Panc1 (cell line): ENCODE measurements at places on chromosomes 12 and 14. TPM values are rescaled to one million over a fixed set of nuclear protein-coding genes. Genes with fewer than 3 reads are reported as not detected.

- no peak for DNase-seq
Measured at GRCh38 chr14:98598576-98598975, 673.4 kb downstream of the BCL11B start.

DNA sequence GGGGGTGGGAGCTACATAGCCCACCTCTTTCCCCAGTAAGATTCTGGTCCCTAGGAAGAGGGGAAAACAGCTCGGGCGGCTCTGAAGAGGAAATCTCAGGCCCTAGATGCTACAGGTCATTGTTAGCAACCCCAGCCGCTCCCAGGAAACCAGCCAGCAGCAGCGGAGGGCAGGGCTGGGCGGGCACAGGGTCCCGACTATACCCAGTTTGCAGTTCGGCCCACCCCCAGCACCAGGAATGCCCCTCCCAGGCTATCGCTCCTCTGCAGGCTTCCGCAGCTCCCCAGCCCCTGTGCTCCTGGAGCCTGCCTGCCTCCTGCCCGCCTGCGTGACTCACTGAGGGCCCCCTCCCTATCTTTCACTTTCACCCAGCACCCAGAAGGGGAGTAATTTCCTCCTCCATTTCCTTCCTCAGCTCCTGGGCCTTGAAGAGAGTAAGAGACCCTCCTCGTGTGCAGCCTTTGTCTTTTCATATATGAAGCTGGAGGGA is 27.2 kb upstream of the PNMA1 start:
- no peak for DNase-seq

DNA sequence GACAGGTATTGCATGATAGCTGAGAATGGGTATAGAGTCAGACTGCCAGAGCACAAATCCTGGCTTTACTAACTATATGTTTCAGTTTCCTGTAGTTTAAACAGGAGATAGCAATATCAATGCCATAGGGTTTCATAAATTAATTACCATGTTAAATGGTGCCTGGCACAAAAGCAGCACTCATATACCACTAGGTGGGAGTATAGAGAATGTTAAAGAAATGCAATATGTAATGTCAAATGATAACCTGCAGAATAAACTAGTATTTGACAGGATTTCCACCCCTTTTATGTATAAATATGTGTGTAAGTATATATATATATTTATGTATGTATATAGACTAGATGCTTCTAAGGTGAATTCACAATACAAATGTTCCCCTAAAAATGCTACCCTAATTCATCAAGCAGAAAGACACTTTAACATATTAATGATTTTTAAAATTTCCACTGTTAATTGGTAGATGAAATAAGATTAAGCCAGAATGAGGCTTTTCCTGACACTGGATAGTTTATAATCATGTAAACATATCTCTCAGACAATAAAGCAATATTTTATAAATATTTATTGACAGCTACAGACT is 8.6 kb downstream of the WDR89 start:
- no peak for DNase-seq

DNA sequence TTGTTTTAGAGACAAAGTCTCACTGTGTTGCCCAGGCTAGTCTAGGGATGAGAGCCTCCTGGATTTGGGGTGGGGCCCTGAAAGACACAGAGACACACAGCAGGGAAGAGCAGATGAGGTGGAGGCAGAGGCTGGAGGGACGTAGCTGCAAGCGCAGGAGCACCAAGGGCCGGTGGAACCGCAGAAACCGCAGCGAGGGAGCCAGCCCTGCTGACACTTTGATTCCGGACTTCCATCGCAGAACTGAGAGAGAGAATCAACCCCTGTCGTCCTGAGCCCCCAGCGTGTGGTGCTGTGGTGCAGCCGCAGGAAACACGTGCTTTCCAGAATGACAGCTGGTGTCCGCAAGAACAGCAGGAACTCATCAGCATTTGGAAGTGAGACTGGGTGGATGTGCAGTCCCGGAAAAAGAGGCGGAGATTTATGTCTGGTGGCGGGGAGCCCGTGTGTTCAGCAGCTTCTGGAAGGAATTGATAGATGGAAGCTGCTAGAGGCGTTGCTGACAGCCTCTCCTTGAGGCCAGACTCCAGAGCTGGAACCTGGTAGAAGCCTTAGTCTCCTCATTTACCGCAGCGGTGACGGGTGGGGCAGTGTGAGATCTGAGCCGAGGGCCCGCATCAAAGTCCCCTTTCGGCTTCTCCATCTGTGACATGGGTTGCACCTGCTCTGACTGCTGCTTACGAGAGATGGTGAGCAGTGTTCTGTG is 21.9 kb upstream of the KLC1 start:
- DNase-seq = no peak

Gene METTL1
- total RNA-seq = 46.5 TPM

Gene ACOT6
- total RNA-seq = not detected

Gene HVCN1
- total RNA-seq = 0.87 TPM
